ENCODE measurements at places on chromosomes 7 and 10.

GRCh38 chr10:17904564-17904963 lies 47.2 kb upstream of the SLC39A12 start:
- DNase-seq: no peak

- peak; percentile 96 for DNase-seq
These were observed at the start of gene NOM1 for GRCh38 chr7:156949541-156950380. NOM1 (plus strand) TSS chr7:156949712; CDS start chr7:156949738, 26 bp downstream.

DNA sequence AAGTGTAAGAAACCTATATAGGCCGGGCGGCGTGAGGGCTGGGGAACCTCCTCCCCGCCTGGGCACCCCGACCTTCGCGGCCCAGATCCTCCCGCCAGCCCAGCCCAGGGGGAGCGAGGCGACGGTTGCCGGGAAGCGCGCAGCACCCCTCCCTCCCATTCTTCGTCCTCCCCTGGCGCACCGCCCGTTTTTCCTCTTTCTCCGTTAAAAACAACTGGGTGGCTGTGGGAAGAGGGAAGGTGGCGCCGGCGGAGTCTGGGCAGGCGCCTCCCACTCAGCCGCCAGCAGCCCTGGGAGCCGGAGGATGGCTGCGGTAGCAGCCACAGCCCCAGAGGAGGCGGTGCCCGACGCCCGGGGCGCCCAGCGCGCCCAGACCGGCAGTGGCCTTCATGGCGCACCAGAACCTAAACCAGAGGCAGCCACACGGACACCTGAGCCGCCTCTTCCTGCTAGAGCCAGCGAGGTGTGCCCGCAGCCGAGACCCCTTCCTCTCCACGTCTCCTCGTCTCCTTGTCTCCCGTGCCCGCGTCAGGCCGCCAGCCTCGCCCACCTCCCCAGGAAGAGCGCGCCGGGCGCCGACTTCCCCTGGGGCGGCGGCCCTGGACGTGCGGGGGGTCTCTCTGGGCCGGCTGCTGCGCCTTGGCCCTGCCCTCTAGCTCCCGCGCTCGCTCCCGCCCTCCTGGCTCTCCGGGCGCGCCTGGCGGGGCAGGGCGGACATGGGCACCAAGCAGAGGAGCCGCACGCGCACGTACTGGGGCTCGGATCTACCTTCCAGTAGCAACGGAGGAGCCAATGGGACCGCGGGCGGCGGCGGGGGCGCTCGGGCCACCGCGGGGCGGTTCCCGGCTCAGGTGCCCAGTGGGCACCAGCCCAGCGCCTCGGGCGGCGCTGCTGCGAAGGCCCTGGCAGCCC lies 32.8 kb upstream of the SFTPD start:
- peak; percentile 57 for DNase-seq

DNA sequence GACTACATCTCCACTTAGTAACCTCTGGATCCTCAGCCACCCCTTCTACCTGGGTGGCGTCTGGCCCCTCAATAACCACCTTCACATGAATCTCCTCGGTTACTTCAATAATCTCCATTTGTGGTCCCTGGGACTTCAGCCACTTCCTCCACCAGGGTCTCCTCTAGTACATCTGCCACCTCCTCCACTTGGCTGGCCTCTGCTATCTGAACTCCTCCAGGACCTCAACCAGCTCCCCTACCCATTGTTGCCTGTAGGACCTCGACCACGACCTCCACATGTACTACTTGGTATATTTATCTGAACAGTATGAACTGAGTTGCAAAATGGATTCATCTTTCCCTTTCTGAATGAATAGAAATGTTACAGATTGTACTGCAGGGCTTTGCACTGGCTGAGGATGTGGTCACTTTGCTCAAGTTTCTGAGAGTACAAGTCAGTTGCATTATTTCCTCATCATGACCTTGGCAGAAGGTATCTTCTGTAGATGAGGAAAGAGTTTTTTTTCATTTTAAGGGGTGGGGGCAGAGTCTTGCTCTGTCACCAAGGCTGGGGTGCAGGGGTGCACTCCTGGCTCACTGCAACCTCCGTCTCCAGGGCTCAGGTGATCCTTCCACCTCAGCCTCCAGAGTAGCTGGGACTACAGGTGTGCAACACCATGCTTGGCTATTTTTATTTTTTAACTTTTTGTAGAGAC lies 36.0 kb downstream of the MAT1A start:
- DNase-seq: peak; percentile 24

GRCh38 chr10:78215645-78216044 lies 182.0 kb downstream of the RPS24 start:
- DNase-seq: peak; percentile 40

GRCh38 chr7:45258533-45259226 lies 101.1 kb downstream of the RAMP3 start:
- no peak for DNase-seq

DNA sequence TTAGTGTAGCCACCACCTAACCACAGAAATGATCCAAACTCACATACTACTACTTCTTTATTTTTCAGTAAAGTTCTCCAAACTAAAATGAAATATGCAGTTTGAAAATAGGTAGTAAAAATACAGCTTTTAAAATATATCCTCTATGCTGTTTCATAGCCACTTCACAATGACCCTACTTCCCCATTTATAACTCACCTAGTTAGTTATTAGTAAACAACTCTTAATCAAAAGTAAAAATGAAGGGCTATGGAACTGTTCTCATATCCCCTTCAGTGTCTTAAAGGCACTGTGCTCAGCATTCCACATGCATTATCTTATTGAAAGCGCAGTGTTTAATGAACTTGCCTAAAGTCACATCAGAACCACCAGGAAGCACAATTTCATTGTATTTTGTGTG lies 43.5 kb downstream of the KMT2C start:
- no peak for DNase-seq

- DNase-seq: peak; percentile 57
These were observed 348.2 kb upstream of the C7orf33 start for GRCh38 chr7:148242294-148242821.

DNA sequence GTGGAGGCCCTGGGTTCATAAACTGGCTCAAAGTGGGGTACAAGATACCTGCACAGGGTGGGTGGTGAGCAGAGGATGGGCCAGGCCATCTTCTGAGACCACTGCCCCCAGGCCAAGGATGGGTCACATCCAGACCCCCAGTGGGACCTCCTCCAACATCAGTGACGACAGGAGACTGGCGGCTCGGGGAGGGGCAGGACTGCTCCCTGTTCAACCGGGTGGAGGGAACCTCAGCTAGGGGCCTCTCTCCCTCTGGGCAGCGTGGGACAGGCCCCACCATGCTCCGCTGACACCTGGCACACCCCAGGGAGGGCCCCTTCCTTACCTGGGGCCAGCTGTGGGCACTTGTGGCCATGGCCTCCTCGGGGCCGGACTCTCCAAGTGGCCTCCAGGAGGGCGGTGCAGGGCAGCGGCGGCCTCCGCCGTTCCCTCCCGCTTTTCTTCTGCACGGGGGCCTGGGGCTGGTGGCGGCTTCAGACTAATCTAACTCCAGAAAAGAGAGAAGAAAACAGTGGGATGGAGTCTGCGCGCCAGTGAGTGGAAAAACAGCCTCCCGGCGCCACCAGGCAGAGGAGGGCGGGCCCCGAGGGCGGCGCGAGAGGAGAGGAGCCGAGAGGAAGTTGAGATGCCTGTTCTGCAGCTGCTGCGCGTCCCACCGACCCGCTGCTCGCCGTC lies at the start of gene CALHM2:
CALHM2 (minus strand) TSS at position 540 of the 675 bp plus-strand sequence. CDS start 2,429 bp downstream, outside the sequence.
- DNase-seq: peak; percentile 69

DNA sequence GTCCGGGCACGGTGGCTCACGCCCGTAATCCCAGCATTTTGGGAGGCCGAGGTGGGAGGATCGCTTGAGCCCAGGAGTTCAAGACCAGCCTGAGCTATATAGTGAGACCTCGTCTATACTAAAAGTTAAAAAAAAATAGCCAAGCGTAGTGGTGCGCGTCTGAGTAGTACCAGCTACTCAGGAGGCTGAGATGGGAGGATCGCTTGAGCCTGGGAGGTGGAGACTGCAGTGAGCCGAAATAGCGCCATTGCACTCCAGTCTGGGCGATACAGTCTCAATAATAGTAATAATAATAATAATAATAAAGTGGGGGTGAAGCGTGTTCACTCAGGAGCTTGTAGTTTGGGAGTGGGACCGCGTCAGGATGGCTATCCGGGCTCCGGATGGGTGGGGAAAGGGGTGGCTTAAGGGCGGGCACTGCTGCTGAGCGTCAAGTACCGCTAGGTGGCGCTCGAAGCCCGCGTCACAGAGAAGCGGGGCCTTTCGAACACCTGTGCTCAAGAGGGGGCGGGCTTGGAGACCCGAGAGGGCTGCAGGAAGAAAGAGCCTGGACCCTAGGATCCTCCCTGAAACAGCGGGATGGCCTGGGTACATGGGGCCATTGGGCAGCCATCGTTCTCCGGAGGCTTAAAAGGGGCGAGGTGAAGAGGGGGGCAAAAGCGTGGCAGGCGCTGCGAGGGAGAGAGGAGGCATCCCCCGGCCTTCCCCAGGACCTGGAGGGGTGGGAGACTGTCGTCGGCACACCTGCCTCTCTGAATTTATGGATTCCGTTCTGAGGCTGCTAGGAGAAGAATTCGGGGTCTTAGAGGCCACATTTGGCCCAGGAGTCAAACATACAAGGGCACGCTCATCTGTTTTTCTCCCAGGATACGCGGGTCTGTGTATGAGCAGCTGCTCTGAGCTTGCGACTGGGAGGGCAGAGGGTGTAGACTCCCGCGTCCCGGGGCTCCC lies 14.5 kb downstream of the LBX1 start:
- DNase-seq: peak; percentile 67

- peak; percentile 73 for DNase-seq
These were observed 59.7 kb upstream of the ADRA2A start for GRCh38 chr10:111017098-111017497.

GRCh38 chr7:28586736-28587135 lies 174.4 kb downstream of the CREB5 start:
- DNase-seq: no peak

DNA sequence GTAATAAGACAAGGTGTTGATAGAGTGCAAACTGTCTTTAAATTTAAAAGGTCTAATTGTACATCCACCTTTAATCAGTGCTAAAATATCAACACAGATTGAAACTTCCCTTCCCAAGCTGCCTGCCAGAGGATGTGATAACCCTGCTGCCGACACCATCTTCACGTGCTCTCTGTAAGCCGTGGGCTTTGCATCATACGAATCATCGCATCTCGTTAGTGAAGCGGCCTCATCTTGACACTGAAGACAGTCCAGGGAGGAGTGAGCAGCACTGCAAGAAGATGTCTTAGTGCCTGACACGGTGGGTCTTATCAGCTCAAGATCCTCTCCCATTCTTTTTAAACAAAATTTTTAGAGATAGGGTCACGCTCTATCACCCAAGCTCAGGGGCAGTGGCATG lies 518.8 kb downstream of the PTPRN2 start:
- no peak for DNase-seq

- no peak for DNase-seq
These were observed 195.7 kb upstream of the CELF2 start for GRCh38 chr10:10821926-10822325.

DNA sequence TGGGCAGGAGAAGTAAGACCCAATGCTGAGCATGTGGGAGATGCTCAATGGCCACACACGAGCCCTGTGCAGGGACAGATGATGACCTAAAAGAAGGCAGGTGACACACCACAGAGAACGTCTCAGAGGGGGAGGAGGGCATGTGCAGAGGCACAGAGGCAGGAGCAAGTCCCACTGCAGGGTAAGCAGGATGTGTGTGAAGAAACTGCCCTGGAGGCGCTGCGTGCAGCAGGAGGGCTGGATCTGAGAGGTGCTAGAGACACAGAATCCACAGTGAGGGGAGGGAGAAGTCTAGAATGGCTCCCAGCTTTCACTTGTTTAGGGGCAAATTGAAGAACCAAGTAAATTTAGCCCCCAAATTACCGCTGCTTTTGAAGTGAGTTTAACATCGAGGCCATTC lies 14.9 kb downstream of the DYDC2 start:
- no peak for DNase-seq

DNA sequence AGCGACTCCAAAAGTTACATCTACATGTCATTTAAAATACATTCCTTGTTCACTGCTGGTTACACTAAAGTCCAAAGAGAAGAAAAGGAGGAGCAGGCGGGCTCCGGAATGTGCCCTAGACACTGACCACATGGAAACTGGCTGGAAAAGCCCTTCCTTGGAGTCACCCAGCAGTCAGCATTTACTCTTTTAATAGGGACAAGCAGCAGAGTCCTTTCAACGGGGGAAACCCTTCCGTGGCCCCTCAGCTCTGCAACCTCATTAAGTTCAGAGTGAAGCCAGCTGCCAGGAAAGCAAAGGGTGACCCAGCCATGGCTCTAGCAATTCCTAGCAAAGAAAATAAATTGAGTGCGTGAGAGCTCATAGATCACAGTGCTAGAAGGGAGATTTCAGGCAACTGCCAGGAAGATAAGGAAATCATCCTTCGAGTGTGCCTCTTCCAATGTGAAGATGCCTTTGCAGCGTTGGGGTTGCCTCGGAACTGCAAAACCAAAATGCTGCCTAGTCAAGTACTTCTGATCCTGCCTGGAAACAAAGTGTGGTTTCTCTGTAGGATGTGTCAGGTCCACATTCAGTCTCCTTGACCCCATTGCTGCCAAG lies 101.6 kb downstream of the SORBS1 start:
- DNase-seq: no peak

DNA sequence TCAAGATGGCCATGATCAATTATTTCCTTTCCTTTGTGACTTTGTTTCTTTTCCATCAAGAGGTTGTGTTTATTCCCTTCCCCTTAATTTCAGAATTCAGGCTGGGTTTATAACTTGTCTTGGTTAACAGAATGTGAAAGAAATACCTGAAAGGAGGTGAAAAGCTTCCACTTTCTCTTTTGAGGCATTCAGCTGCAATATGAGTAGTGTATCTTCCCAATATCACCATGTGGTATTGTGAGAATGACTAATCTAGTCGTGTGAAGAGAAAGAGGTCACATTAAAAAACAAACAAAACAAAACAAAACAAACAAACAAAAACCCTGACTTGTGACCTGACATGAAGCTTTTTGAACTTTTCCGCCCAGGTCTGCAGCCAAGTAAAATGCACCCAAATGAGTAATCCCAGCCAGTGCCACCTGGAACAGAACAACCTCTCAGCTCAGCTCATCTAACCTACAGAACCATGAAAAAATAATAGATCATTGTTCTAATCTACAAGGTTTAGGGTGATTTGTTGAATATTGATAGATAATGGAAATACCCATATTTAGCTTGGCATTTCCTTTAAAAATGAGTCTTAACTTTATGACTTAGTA lies 70.8 kb upstream of the TEX47 start:
- DNase-seq: no peak

DNA sequence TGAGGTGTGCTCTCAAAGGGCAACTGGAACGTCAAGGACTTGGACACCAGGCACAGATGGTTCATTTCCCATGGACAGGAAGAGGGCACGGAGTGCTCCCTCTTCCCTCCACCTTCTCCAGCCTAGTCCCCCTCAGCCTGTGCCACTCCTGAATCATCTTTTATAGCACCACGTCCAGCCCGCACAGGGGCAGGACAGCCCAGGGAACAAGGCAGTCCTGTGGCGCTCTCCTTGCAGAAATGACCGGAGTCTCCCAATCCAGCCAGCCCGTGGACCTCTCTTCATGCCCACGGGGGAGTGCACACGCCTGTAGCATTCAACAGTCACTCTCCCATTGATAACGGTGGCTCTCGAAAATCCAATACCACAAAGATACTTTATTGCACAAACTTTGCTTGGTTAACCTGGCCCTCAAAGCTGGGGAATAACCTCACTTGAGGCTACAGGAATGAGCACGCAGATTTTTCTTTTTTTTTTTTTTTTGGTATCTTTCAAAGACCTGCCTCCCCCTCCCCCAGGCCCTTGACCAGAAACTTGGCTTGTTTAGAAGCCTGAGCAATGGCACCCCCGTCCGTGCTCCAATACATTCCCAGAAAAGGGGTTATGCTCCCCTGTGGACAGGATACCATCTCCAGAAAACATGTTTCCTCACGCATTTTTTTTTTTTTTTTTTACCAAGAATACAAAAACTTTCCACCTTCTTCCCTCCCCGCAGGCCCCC lies 733 bp downstream of the PRKCQ start:
- DNase-seq: no peak

All from suppressor macrophage treated with lipopolysaccharide for 4 hours (primary cell).